ENCODE measurements at places on chromosomes 13 and 19.

DNA sequence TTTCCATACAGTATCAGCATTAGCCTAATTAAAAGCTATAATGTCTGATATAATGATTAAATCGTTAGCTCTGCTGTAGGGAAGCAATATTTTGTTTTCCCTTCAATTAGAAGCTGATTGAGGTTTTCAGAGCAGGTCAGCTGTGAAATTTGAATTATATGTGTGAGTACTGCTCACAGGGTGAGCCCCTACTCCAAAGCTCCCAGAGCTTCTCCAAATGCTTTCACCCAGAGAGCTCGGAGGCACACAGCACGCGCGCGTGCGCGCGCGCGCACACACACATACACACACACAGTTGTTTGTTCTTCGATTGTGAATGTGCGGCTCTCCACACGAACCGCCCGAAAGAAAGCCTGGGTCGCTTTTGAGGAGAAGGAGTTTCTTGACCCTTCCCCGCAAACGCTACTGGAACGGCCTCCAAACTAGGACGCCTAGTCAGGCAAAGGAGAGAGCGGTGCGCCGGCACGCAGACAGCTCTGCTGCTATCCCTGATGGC lies 4.8 kb upstream of the SOX1 start:
- no peak for ATAC-seq

- no peak for ATAC-seq
Observed at GRCh38 chr19:44628793-44629192, 14.9 kb upstream of the PVR start.

DNA sequence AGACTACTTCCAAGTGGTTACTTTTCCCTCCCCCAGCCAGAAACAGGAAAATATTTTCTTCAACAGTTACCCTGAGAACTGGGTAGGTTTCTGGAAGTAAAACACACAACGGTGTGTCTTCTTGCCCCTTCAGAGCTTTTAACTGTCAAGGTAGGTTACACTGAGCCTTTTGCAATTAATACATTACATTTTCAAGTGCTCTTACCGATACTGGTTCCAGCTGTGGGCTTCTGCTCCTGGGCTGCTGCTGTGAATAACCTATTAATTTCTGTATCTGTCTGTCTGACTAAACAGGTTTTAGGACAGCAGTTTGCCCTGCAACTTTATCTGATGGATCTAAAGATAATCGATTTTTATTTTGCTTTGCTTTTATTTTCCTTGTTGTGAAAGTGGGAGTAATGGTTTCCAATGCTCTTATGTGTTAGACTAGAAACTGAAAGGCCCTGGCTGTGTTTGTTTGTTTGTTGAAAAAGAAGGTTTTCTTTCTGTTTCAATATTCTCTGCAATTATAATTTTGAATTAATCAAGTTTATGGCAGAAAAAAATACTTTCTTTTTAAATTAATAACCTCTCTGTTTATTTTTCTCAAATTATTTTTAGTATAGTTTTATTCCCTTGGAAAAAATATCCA lies 196.7 kb upstream of the SLITRK6 start:
- ATAC-seq: no peak

DNA sequence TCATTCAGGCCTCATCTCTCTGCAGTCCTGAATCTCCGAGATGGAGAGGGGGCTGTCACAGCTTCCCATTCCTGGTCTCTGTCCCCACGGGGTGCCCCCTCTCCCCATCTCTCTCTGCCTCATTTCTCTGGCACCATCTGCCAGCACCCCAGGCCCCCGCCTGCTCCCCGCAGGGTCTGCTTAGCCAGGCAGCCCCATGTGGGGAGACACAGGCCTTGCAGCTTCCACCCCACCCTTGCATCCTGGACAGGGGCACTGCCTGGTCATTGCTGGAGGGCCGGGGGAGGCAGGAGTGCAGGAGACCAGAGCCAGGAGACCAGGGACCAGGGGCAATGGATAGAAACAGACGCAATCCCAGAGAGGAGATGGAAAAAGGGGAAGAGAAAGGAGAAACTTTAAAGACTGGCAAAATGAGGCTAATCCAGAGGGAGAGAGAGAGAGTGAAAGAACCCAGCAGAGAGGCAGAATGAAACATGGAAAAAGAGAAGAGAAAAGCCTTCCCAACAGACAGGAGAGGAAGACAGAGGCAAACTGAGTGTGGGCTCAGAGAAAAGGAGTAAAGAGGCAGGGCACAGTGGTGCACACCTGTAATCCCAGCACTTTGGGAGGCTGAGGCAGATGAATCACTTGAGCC lies 8.8 kb upstream of the GIPR start:
- ATAC-seq: no peak

DNA sequence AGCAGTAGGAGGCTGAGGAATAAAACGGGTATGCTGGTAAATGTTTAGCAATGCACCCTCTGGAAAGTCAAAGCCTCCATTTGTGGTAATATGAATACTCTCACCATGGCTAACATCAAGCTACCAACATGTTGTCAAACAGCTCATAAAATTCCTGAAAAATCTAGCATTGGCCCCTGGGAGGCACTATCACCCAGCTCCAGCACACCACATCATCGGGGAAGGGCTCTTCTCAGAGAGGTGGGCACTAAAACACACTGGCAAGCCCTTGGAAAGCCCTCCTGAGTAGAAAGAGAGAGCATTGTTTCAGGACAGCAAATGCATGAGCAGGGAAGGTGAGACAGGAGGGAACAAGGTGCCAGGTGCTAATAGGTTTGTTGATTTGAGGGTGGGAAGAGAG lies 53.9 kb upstream of the FLT1 start:
- no peak for ATAC-seq

GRCh38 chr13:113958373-113958772 lies 15.5 kb downstream of the C13orf46 start:
- no peak for ATAC-seq

DNA sequence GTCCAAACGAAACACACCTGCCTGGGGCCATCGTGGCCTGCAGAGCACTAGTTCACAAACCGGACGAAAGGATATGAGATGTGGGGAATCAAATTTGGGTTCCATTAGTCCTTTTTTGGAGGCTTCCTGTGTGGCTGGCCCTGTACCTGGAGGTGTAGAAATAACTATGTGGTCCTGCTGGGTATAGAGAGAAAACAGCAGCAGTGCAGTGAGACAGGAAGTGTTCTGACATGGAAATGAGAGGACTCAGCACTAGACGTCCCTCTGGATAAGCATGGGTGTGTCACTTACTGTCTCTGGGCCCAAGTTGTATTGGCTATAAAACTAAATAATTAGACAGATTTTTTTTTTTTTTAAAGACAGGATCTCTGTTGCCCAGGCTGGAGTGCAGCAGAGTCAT lies 12.3 kb downstream of the KDELR1 start:
- ATAC-seq: no peak

GRCh38 chr19:7535047-7535997 lies at the start of gene PNPLA6:
Gene PNPLA6 (plus strand): TSS chr19:7535717. CDS start chr19:7535789, 72 bp downstream.
- peak; percentile 85 for ATAC-seq

- ATAC-seq: no peak
Observed at GRCh38 chr19:49863254-49863934, 4.0 kb downstream of the PNKP start.

- no peak for ATAC-seq
Observed at GRCh38 chr13:101502618-101503017, 50.1 kb downstream of the ITGBL1 start.

GRCh38 chr19:43551399-43552197 lies 18.6 kb downstream of the ZNF575 start:
- ATAC-seq: no peak

DNA sequence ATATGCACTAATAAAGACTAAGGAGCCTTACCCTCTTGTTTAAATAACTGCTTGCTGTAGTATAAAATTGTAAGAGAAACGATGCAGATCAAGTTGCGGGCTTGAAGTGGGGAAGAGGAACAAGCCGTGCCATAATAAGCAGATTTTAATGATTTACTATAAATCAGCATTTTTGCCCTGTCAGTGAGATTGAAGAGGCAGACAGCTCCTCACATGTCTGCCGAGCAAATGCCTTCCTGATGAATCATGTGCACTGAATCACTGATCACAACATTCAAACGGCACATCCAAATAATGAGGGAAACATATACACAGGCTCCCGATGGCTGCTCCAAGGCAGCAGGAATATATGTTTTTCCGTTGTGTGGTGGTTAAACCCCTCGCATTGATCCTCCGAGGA lies 282.9 kb downstream of the TSHZ3 start:
- ATAC-seq: no peak

DNA sequence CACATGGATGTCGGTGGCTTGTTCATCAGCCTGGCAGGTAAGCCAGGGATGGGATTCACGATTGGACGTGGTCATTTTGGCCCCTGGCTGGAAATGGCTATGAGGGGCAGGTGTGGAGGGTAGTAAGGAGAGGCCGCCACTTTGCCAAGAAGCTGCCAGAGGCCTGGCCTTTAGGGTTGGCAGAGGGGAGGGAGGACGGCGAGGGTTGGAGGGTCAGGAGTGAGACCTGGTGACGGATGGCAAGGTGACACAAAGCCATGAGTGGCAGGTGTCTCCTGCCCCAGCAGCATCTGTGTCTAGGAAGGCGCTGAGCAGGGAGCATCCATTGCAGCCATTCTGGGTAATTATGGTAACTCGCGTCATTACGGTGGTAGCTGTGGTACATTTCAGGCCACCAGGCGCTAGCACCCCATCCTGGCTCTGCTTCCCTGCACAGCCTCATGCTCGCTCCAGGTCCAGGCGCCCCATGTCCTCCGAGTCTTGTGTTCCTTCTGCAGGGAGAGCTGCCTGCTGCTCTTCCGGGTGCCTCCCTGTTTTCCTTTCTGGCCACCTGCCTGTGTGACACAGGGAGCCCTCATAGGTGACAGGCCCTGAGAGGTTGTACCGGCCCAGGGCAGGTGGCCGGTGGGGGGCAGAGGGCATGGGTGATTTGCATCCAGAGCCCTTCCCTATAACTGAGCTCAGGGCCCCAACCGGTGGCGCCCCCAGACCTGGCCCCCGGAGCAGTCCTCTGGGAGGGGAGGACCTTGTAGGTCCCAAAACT lies 4.2 kb downstream of the SSBP4 start:
- ATAC-seq: no peak

DNA sequence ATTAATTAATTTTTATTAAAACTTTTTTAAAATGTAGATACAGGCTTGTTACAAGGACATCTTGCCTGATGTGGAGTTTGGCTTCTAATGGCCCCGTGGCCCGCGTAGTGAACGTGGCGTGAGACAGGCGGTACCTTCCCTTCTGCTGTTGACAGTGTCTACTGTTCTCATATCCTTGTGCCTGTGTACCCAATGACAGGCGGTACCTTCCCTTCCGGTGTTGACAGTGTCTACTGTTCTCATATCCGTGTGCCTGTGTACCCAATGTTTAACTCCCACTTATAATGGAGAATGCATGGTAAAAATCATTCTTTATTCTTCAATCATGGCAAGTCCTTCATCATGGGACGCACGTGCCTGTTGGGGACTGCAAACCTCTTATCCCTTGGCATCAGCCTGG lies 79.1 kb upstream of the ZNF835 start:
- no peak for ATAC-seq

GRCh38 chr13:51419001-51419636 lies 33.7 kb downstream of the INTS6 start:
- ATAC-seq: no peak

GRCh38 chr19:18304458-18305310 lies 18.2 kb downstream of the LSM4 start:
- peak; percentile 86 for ATAC-seq

DNA sequence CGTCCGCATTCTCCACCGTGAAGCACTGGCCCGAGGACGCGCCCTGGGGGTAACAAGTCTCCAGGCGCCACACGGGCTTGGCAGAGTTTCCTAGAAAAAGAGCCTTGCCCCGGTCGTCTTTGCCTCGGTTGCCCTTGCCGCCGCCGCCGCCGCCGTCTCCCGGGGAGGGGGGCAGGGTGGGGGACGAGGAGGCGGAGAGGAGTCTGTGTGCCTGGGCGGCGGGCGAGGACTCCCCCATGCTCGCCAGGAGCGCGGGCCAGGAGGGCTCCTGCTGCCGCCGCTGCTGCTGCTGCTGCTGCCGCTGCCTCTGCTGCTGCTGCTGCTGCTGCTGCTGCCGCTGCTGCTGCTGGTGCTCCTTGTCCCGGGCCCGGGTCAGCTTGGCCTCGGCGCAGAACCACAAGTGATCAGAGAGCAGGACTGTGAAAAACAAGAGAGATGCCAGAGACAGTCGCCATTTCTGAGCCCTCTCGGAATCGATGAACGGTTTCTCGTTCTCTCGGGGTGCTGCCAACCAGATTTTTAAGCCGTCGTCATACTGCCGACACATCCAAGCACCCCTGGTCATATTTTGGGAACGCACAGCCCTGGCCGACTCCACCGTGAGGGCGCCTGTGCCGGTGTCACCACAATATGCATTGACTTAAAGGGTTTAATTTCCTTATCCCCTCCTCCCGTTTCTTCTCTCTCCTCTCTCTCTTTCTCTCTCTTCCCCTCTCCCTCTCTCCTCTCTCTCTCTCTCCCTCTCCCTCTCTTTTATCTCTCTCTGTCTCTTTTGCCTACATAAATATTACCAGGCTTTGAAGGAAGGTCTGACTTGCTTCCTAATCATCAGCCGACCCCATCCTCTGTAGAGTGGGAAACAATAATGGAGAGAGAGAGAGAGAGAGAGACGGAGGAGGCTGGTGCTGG lies 349.1 kb downstream of the LIG4 start:
- ATAC-seq: peak; percentile 32

DNA sequence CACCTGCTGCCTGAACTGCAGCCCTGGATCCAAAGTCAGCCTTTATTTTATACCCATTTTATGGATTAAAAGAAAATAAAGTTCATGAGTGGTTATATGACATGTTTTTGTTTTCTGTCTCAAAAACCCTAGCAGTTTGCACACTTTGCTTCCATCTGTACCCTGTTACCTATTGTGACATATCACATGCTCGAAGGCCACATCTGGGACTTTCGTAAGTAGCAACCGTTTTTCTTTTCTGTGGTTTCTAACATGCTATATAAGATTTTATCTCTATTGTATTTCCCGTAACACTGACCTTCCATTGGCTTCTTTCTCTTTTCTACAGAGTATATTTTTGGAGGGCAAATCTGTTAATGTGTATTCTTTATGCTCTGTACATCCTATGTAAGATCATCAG lies 1007.2 kb downstream of the PCDH9 start:
- ATAC-seq: no peak

GRCh38 chr13:112768795-112769481 lies 79.1 kb downstream of the ATP11A start:
- no peak for ATAC-seq

- ATAC-seq: peak; percentile 7
Observed at GRCh38 chr13:23889615-23890607, 711 bp upstream of the MIPEP start.

DNA sequence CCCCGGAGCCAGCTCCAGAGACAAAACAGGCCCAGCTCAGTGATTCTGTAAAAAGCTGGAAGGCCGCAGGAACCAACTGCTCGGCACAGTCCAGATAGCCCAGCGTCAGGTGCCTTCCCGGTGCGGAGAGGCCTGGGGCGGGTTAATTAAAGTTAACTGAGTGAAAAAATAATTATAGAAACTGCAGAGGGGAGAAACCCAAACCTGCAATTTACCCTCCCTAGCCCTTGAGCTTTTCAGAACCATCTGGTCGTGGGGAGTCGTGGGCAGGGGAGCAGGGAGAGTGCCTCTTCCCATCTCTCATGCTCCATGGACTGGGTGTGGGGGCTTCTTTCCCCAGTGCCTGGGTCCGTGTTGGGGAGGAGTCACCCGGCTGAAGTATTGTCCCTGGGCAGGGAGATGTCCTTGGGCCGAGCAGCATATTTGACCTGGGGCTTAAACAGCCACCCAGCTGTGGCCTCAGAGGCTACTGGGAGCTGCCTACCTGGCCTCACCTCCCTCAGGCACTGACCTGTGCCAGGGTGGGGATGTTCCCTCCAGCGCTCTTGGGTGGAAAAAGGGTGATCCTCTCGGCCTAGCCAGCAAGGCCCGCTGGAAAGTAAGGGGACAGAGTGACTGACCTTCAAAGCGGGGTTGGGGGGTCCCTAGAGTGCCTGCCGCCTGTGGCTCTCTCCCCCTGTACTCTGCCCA lies 65.9 kb downstream of the CHST8 start:
- no peak for ATAC-seq
